GM12865 (cell line): ENCODE measurements at places on chromosomes 16 and 17.
A peak's percentile ranks its signal among the peaks of the same experiment; 100 is the strongest.

DNA sequence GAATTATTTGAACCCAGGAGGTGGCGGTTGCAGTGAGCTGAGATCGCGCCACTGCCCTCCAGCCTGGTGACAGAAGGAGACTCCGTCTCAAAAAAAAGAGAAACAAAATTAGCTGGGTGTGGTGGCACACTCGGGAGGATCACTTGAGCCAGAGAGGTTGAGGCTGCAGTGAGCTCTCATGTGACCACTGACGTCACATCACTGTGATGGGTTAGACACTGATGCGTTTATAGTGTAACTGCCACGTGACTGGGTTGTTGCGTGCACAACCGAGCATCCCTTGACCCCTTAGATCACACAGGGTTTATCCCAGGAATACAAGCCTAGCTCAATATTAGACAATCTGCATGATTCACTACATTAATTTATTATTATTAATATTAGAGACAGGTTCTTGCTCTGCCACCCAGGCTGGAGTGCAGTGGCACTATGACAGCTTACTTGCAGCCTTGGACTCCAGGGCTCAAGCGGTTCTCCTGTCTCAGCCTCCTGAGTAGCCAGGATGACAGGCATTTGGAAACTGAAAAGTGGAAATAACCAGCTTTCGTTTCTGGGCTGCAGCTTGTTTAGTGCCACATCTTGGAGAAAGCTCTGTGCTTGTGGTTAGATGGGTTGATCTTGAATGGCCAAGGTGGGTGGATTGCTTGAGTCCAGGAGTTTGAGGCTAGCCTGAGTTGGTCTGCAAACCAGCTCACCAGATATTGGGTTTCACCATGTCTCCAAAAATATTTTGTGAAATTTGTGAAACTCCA, 26.4 kb upstream of the ABR start:
- DNase-seq = peak; percentile 78

DNA sequence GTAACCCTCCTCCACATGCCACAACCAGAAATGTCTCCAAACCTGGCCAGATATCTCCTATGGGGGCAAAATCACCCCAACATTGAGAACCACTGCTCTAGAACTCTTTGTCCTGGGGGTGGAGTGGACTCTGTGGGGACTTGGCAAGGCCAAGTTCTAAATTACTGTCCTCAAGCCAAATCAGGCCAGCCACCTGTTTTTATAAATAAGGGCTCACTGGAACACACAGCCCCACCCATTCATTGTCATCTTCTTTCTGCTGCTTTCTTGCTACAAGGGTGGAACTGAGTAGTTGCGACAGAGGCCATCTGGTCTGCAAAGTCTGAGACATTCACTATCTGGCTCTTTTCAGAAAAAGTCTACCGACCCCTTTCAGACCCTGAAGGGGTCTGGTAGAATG, 26.8 kb upstream of the TMEM220 start:
- DNase-seq = no peak

DNA sequence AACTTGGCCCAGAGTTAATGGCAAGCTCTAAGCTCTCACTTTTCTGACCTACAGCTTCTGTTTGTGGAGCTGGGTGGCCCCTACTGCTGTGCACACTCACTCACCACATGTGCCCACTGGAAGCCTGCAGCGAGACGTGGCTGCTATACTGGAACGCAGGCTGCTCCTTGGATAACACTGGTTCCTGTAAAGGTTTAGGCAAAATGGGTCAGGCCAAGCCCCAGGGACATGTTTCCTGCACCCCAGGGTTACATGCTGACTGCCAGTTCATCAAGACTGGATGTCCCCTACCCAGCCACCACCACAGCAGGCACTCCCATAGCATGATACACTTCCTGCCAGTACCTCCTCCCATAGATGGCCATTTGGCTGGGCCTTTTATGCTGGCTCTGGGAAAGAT, 8.3 kb downstream of the POLDIP2 start:
- no peak for DNase-seq

DNA sequence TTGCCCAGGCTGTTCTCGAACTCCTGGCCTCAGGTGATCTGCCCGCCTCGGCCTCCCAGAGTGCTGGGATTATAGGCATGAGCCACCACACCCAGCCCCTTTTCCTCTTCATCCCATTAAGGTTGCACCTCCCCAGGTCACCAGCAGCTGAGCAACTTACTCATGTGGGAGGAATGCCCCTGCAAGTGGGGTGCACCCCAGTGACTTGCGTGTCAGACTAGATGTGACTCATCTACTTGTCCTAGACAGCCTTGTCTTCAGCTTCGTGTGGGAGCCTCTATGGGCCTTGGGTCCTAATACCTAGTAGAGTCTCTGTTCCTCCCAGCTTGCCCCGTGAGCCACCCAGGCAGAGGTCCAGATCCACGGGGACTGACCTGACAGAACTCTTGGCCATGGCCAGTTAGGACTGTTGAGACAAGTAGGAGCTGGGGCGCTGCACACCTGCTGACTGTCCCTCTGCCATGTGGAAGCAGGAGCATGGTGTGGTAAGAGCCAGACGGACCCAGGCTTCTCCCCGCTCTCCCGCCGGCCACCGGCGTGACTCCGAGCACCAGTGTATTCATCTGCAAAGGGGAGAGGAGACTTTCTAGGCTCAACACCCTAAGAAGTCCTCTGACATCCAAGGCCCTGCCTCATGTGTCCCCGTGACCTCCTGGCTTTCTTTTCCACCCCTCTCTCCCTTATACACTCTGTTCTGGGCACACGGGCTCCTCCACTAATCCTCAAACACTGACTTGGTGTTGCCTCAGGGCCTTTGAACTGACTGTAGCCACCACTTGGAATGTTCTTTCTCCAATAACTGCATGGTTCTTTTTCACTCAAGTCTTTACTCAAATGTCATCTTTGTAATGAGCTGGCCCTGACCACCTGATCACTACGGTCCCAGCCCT, 11.6 kb upstream of the CBX4 start:
- DNase-seq = no peak

DNA sequence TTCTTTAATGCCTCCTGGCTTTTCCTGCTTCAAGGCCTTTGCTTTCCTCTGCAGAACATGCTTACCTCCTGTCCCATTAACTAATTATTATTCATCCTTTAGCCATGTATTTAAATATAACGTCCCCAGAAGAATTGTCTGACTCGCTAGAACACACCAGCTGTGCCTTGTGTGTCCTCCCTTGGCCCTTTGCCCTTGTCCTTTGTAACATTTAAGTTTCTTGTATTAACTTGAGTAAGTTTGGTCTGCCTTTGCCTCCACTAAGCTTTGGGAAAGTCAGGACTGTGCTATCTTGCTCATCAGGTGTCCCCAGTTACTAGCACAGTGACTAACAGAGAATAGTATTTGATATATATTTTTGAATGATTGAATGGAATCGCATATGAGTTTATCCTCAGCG, 29.6 kb upstream of the ABCA9 start:
- DNase-seq = no peak

GRCh38 chr17:82608816-82609215, 39.4 kb downstream of the WDR45B start:
- no peak for DNase-seq

- DNase-seq = no peak
These were observed 40.2 kb downstream of the ARL4D start for GRCh38 chr17:43439041-43439440.

GRCh38 chr17:8318010-8318935, 8.2 kb downstream of the ARHGEF15 start:
- no peak for DNase-seq

DNA sequence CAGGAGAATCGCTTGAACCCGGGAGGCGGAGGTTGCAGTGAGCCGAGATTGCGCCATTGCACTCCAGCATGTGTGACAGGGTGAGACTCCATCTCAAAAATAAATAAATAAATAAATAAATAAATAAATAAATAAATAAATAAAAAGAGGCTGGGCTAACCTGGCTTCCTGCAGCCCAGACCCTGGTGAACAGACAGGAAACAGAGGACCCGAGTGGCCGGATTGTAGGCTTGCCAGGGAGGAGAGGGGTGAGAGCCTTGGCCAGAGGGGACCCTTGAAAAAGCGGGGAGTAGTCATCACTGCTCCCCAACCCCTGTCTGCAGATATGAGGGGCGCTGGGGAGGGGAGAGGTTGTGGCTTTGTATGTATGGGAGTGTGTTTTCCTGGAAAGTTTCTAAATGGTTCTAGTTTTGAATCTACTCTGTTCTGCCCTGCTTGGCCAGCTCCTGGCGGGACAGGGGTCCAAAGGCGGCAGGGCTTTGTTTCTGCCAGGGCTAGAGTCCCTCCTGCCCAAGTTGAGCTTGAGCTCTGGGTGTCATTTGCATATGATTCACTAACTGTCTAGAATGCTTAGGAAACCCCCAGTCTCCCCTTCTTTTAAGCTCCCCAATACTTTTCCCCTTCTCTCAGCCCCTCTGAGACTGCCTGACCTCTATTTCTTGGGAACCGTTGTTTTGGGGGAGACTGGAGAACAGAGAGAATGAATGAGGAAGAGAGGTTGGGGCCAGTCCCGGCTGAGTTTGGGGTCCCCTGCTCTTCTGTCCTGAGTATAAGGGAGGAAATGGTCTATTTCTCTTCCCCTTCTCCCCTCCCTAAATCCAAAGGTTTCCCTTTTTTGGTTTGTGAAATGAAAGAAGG, 16.4 kb downstream of the RARA start:
- DNase-seq = peak; percentile 59

DNA sequence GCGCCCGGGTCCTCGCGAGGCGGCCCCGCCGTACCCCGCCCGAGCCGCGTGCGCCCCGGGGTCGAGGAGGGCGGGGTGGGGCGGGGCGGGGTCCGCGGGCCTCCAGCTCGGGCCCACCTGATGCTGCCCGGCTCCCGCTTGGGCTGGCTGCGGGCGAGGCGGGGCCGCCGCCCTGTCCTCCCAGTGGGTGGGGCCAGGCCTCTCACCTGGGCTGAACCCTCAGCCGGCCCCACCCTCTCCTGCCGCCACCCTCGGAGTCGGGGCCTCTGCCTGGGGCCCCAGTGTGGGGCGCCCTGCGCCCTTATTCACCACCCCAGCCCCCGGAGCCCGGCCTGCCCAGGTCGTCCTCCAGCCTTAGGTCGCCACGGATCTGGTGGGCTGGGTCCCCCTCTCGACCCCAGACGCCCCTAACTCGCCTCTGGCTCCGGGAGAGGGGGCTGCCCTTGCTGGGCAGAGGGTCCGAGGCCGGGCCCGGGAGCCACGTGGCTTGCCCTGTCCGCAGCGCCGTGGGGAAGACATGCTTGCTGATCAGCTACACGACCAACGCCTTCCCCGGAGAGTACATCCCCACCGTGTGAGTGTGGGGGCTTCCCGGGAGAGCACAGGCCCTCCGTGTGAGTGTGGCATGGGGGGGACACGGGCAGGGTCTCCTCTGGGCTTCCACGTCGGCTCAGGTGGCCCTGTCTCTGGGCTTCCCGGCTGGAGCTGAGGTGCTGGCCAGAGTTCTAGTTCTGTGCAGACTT, 578 bp downstream of the RAC3 start:
- peak; percentile 35 for DNase-seq

GRCh38 chr16:46918905-46919792, 35.0 kb downstream of the GPT2 start:
- peak; percentile 87 for DNase-seq

DNA sequence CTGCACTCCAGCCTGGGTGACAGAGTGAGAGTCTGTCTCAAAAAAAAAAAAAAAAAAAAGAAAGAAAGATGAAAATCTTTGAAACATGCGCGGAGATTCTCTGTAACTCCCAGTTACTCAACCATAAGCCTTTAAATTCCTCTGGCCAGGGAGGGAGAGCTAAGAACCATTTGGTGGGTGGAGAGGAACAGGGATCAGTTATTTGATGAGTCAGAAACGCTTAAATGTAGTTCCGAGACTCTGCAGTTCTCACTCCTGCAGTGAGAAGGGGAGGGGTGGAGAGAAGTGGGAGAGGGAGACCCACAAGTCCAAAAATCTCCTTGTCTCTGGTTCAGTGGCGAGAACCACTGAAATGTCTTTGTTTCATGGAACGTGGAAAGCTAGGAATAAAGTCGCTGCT, 266.7 kb downstream of the SOX9 start:
- no peak for DNase-seq

GRCh38 chr16:89412811-89413210, 77.5 kb downstream of the ANKRD11 start:
- DNase-seq = no peak

DNA sequence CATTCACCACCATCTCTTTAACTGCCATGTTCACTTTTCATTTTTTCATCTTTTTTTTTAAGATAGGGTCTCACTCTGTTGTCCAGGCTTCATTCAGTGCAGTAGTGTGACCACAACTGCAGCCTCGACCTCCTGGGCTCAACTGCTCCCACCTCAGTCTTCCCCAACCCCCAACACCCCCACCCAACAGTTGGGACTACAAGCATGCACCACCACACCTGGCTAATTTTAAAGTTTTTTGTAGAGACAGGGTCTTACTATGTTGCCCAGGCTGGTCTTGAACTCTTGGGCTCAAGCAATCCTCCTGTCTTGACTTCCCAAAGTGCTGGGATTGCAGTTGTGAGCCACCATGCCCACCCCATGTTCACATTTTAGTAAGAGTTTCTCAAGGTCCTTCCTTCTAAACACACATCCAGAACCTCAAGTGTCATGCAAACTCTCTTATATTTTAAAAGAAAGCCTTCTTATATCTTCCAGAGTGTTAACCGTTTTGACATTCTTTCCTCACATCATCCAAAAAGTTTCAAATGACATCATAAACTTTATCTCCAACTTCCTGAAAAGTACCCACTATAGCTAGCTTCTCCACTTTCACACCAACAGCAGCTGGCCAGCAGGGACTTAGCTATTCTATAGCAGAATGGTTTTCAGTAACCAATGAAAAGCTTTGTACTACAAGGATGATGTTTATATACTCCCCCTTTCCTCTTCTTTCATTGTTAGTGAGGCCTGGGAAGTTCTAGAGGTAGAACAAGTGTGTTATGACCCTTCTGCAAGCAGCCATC, 49.3 kb downstream of the TRAF4 start:
- no peak for DNase-seq

- no peak for DNase-seq
These were observed 416.5 kb downstream of the UTP18 start for GRCh38 chr17:51676691-51677487.

GRCh38 chr17:60079401-60080243, 901 bp upstream of the HEATR6 start:
- DNase-seq = no peak

DNA sequence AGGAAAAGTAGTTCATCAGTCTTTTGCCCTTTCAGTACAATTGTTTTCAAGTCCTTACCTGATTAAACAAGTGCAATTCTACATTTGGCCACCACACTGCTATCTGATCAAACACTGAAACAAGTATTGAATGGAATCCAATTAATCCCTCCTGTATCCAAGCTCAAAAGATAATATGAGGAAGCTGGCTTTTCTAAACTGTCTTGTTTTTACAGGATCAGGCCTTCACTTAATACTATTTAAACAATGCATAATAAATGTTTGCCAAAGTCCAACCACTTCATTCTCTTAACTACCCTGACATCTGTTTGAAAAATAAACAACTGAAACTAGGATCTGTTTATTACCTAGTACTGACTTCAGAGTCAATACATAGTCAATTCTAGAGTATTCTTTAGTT, 131.6 kb downstream of the MRTFB start:
- DNase-seq = peak; percentile 21

- no peak for DNase-seq
These were observed 1.3 kb upstream of the CCDC154 start for GRCh38 chr16:1445518-1446203.

DNA sequence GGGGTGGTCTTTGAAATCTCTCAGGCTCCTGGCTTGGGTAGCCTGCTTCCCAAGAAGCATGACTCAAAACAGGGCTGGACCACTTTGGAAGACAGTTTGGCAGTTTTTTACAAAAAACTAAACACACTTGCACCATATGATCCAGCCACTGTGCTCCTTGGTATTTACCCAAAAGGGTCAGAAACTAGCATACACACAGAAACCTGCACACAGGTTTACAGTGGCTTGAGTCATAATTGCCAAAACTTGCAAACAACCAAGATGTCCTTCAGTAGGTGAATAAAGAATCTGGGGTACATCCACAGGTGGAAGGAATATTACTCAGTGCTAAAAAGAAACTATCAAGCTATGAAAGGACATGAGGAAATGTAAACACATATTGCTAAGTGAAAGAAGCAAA, 323.2 kb upstream of the CDH5 start:
- no peak for DNase-seq
